ENCODE measurements at places on chromosomes 7 and 10.

- DNase-seq, result no peak
Observed at GRCh38 chr10:33147013-33147310, 187.5 kb downstream of the NRP1 start.

DNA sequence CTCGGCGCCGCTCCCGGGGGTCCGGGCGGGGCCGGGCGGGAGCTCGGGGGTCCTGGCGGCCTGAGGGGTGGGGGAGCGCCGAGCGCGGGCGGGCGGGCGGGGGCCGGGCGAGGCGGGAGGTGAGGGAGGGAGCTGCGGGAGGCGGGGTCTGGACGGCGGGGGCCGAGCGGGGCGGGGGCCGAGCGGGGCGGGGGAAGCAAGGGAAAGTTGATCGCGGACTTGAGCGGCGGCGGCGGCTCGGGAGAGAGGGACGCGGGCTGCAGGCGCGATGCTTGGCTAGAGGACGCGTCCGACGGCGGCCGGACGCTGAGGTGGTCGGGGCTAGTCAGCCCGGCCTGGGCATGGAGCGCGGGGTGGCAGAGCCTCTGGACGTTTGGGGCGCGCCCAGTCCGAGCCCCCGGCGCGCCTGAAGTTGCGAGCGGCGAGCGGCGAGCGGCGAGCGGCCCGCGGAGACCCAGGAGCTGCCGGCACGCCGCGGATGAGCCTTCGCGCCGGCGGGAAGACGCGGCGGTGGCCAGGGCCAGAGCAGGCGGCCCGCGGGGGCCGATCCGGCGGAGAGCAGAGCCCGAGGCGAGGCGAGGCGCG is at the start of gene CDH23:
Gene CDH23, plus strand, starts transcription at position 210 of the 585 bp plus-strand sequence. CDS start 42,912 bp downstream, outside the sequence.
- no peak for DNase-seq

GRCh38 chr7:41189866-41190265 is 513.0 kb downstream of the INHBA start:
- DNase-seq, result peak; percentile 82

- no peak for DNase-seq
Observed at GRCh38 chr10:59314268-59314667, 48.1 kb downstream of the FAM13C start.

- DNase-seq, result peak; percentile 36
Observed at GRCh38 chr10:12484002-12484918, 134.9 kb downstream of the CAMK1D start.

- no peak for DNase-seq
Observed at GRCh38 chr7:82841828-82842227, 320.9 kb downstream of the PCLO start.

DNA sequence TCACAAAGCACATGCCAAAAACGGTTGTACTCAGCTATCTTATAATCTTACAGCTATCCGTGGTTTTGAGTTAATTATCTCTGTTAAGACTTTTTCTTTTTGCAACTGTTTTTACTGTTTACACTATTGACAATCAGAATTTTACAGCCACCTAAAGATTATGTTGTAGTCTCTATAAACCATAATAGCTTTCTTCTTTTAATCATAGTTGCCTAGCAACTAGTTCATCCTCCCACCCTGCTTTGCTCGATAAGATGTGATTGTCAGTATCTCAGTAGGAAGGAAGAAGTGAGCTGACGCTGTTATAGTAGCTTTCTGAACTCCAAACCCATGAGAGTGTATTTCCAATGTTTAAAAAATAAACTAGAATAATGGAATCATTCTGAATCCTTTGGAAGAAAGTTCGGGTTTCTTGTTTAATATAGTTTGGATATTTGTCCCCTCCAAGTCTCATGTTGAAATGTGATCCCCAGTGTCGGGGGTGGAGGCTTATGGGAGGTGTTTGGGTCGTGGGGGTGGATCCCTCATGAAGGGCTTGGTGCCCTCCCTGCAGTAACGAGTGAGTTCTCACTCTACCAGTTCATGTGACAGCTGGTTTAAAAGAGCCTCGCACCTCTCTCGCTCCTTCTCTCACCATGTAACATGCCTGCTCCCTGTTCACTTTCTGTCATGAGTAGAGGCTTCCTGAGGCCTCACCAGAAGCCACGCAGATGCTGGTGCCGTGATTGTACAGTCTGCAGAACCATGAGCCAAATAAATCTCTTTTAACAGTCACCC is 68.1 kb downstream of the SVOPL start:
- DNase-seq, result no peak

DNA sequence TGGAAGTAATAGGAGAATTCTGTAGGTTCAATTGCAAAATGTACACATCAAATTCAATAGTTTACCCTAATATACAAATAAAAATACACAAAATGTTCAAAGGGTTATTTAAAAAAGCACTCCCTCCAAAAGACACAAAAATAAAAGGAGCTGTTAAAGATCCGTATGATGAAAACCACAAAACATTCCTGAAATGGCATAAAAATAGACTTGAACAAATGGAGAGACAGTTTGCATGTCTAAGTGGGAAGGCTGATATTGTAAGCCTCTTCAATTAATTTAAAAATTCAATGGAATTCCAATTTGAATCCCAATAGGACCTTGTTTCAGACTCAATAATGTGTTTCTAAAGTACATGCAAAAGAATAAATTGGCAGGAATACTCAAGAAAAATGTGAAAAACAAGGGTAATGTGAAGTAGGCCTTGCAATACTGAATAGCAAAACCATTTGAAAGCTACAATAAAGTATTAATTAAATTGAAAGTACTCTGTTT is 38.0 kb upstream of the INSYN2A start:
- peak; percentile 15 for DNase-seq

GRCh38 chr7:48173756-48174382 is 2.6 kb downstream of the ABCA13 start:
- DNase-seq, result peak; percentile 30

DNA sequence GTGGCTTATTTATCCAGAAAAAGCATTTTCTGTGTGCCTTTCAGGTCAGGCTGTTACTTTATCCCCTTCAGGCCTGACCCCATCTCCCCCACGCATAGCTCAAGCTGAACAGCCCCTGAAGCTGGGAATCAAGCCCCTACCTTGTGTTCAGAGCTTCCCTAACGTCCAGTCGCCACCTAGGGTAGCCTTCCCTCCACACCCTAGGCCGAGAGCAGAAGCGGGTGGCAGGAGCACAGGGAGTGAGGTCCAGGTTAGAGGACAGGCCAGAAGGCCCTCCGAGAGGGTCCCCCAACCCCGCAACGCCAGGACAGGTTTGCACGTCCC is 479 bp upstream of the SEMA4G start:
- DNase-seq, result no peak

DNA sequence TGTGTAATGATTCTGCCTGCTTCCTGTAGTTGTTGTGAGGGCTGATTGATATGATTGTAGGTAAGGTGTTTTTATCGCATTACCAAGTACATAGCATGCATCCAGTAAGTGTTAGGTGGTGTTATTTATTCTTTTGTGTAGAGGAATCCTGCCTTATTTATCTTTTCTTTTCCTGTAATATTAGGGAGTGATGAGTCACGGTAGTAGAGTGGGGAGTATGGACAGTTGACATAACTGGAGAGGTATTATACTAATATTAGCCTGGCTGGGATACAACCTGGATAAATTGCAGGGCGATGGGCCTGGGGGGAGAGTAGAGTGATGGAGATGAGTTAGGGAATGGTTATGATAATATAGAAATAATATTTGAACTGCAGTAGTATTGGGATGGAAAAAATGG is 9.8 kb downstream of the SDK1 start:
- no peak for DNase-seq

GRCh38 chr10:131180740-131181415 is 130.6 kb downstream of the TCERG1L start:
- DNase-seq, result no peak

DNA sequence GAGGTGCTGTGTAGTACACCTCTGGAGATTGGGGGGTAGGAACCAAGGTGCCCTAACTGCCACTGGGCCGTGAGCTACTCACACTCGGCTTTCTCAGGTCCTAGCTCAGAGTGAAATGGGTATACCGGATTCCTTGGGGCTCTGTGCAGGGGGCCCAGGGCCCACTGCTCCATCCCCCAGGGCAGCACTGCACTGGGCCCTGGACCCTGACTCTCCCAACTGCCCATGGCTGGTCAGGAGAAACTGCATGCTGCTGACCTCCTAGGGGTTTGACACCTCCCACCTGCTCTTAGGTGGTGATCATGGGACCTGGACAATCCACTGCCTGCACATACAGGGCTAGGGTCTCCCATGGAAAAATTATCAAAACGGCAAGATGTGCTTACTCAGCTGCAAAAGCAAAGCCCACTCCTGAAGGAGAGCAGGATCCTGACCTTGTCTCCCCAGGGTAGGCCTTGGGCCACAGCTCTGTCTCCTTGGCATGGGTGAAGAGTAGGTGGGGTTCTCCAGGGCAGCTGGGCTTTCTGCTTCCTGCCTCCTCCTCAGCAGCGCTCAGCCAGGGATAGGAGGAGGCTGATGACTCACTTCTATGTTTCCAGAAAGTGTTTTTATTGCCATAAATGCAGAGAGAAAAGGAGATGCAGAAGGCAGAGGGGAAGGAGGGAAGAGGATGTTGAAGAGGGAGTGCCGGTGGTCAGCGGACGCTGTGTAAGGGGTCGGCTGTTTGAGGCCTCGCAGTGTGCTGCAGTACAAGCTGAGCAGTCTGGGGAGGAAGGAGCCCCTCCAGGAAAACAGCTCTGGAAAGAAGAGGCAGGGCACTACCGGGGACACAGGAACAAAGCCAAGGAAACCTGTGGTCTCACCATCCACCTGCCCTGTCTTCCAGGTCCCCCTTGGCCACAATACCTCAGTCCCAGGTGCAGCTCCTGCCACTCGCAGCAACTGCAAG is 107.8 kb downstream of the ARHGAP22 start:
- DNase-seq, result peak; percentile 73

DNA sequence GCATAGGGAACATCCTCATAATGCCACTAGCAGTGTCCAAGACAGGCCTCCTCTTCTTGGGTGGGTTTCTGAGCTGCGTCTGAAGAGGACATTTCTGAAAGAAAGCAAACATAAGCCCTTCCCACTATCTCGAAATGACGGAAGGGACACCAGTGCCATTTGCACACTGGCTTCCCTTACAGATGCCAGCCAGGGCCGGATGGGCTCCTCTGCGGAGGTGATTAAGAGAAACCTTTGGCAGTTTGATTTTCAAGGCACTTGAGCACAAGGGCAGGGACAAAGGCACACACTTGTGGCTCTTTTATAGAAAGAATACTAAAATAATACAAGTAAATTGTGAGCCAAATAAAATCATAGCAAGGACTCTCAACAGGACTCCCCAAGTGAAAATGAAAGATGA is 106.6 kb upstream of the CELF2 start:
- DNase-seq, result no peak

- DNase-seq, result peak; percentile 82
Observed at GRCh38 chr7:137996386-137996851, 5.5 kb downstream of the CREB3L2 start.

DNA sequence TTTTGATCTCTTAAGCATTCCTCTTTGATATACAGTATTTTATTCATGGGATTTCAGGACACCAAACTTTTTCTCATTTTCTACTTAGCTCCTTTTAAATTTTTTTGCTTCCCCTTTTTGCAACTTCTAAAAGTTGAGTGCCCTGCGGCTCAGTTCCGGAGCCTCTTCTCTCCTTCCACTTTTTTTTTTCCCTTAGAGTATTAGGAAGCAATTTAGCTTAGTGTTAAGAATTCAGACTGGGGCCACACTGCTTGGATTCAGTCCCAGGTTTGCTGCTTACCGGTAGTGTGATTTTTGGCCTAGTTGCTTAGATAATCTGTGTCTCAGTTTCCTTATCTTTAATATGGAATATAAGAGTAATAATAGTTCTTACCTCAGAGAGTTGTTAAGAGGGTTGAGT is 3.4 kb downstream of the STAM start:
- no peak for DNase-seq

DNA sequence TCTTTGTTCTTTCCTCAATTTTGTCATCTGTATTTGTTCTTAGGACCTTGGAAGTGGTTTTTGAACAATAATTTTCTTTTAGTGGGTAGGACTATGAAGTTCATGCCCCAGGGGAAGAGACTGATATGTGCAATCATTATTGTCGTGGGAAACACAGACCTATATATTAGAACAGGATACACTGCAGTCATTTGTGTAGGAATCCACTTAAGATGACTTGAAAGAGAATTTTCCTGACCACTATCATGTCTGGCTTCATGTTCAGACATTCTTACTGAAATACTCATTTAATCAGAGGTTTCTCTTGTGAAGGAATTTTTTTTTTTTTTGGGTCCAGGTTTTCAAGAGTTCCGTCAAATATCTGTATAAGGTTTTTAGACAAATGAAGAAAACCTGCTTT is 163.6 kb downstream of the SUGCT start:
- peak; percentile 88 for DNase-seq

GRCh38 chr10:90855126-90855525 is 2.7 kb downstream of the HTR7 start:
- no peak for DNase-seq

- DNase-seq, result no peak
Observed at GRCh38 chr10:118032564-118032963, 14.2 kb downstream of the RAB11FIP2 start.

GRCh38 chr7:2856388-2857169 is 12.5 kb upstream of the GNA12 start:
- DNase-seq, result no peak

GRCh38 chr10:21749788-21750187 is 215.8 kb downstream of the MLLT10 start:
- no peak for DNase-seq

- no peak for DNase-seq
Observed at GRCh38 chr10:110170142-110170971, 37.0 kb upstream of the MXI1 start.

- DNase-seq, result peak; percentile 26
Observed at GRCh38 chr7:69845721-69846495, 247.6 kb downstream of the AUTS2 start.

GRCh38 chr10:110277591-110277990 is 27.1 kb downstream of the SMNDC1 start:
- DNase-seq, result no peak

DNA sequence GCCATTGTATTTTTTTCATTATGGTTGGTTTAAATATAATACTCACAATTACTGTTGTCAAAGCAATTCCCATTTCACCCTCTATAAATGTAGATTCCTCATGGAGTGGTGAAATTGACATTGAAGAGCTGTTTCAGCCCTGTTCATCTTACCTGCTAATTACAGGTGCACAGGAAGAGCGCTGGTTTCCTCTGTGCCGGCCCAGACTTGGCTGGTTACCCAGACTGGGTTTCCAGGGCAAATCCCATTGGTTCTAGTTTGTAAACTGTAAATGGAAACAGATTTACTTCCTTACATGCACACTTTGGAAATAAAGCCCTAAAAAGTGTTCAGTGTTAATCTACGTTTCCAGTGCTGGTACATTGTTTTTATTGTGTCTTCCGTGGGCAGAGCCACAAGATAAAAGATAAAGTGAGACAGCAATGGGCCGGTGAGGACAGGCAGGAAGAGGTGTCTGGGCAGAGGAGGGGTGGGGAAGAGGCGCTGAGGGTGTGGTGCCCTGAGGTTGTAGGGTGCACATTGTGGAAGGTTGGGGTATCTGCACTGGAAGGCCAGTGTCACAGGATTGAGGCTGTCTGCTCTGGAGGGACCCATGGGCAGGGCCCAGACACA is 71.6 kb upstream of the ZPBP start:
- no peak for DNase-seq

- DNase-seq, result no peak
Observed at GRCh38 chr7:20301311-20301939, 29.3 kb upstream of the ITGB8 start.

GRCh38 chr10:86535132-86535882 is 13.7 kb upstream of the WAPL start:
- peak; percentile 42 for DNase-seq

GRCh38 chr7:95199779-95200558 is 124.4 kb downstream of the PON1 start:
- DNase-seq, result peak; percentile 54
